SK-MEL-5 (cell line): ENCODE measurements at places on chromosomes 5 and 9.

DNA sequence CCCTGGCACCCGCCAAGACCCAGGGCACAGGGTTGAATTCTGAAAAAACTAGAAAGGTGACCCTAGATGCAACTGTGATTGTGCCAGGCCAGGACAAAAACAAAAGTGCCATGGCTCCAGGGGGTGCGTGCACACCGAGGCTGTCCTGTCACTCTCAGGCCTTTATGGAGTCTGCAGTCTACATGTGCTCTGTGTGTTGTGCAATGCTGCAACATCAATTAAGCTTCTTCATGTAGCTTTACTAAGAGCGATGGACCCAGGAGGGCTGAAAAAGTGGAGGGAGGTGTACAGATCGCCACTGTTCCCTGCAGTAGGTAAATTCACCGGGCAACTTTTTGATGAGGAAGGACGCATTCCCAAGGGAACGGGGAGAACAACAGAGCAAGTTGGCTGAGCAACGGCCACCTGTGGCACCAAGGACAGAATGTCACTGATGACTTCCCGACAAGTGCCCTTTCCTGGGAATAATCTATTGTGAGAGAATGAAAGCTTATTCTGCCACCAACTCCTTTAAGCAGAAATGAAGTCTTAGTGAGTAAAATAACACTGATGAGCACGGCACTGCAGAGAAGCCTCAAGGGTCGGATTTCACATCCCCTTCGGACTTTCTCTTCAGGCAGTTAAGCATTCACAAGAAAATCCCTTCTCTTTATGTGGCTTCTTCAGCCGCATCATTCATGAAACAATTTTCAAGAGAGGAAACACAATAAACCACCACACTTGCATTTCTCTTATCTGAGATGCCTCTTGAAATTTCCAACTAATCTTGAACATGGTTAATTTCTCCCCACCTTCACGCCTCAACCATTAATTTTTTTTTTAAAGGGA lies 149.6 kb downstream of the DROSHA start:
- DNase-seq: no peak

- DNase-seq: no peak
Observed at GRCh38 chr5:147396070-147396823, 113.6 kb downstream of the DPYSL3 start.

DNA sequence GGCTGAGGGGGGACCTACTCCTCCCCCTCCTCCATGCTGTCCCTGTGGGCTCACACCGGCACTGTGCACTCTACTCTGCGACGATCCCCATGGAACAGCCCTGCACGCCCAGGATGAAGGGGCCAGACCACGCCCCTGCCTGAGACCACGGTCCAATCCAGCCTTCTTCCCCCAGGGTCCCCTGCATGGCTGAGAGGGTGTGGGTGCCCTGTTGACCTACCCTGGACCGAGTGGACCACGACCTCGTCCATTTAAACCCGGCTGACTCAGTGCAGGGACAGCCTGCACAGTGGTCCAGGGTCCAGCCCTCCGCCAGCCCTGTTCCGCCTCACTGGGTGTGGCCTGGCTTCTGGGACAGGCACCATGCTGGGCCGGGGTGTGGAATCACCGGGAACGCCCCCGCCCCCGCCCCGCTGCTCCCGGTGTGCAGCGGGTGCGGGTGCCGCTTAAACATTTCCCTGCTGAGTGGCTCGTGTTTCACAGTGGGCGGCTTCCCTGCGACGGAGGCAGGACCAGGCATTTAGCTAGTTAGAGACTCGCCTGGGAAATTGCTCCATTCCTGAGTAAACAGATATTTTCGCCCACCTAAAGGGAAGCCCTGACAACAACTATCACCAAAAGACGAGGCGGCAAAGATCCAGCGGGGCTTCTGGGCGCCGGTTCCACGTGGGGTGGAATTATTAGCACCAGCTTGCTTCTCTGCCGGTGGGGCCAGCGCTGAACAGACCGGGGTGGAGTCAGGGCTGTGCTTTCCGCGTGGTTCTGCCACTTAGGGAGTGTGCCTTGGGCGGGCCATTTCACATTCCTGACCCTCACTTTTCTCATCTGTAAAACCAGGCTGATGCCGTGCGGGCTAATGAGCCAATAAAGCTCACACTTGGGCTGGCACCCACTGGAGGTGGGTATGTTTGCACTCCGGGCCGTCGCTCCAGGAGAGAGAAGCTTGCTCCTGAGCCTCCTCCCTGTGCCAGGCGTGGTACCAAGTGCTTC lies 22.6 kb downstream of the DBH start:
- DNase-seq: peak; percentile 11

DNA sequence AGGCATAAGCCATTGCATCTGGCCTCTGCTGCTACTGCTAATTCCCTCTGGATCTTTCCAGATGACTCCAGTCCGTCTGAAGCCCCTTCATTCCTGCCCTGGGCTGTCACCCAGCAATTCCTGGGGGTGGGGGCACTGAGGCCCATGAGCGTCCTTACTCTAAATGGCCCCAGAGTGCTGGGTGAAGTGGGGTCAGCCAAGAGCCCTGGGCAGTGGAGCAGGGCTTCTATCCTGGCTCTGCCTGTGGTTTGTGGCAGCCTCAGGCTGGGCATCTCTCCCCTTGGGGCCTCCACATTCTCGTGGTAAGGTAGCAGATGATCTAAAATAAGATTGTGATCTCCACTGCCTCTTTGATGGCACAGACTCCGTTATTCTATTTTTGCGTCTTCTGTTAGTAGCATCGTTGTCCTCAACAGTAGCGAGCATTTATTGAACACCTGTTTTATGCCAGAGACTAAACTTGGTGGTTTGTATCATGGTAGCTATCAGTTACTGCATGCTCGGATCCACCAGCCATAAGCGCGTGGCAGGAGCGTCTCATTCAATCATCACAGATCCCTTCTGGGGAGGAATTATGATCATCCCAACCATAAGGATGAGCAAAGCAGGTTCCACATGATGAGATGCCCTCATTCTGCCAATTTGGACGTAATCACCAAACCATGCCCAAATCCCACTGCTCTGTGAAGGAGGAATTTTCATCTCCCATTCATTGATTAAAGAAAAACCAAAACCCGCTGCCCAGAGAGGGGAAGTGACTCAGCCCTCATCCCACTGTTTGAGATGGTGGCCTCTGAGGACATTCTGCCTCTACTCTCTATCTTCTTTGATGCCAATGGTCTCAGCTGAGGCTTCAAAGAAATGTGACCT lies 21.9 kb upstream of the DUSP1 start:
- no peak for DNase-seq

DNA sequence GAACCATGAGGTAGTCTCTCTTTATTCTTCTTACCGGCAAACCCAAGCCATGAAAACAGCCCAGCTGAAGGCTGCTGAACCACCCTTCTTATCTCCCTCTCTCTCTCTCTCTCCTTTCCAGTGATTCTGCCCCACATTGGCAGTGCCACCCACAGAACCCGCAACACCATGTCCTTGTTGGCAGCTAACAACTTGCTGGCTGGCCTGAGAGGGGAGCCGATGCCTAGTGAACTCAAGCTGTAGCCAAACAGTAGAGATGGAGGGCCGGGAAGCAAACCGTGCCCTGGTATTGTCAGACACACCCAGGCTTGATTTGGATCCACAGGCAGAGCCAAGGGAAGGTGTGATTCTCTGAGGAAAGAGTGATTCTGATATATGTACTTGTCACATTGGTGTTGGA lies 14.0 kb downstream of the GRHPR start:
- no peak for DNase-seq

DNA sequence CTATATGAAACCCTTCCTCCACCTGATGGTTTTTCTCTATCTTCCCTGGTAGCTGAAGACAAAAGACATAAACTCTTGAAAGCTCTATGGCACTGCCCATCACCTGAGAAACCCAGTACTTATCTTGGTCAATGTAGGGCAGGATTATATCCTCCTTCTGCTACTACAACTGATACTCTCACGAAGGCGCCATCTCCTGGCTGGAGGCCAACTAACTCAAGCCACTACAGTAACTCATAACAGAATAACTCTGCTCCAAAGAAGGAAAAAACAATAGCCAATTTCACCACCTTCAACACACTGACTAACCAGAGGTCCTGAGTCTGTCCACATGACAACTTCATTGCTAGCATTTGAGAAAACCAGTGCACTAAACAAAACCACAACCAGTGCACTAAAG lies 409.2 kb downstream of the CETN3 start:
- DNase-seq: peak; percentile 22

GRCh38 chr5:89435347-89435746 lies 552.4 kb upstream of the MEF2C start:
- no peak for DNase-seq

- DNase-seq: no peak
Observed at GRCh38 chr5:104431981-104432380, 869.4 kb upstream of the NUDT12 start.

DNA sequence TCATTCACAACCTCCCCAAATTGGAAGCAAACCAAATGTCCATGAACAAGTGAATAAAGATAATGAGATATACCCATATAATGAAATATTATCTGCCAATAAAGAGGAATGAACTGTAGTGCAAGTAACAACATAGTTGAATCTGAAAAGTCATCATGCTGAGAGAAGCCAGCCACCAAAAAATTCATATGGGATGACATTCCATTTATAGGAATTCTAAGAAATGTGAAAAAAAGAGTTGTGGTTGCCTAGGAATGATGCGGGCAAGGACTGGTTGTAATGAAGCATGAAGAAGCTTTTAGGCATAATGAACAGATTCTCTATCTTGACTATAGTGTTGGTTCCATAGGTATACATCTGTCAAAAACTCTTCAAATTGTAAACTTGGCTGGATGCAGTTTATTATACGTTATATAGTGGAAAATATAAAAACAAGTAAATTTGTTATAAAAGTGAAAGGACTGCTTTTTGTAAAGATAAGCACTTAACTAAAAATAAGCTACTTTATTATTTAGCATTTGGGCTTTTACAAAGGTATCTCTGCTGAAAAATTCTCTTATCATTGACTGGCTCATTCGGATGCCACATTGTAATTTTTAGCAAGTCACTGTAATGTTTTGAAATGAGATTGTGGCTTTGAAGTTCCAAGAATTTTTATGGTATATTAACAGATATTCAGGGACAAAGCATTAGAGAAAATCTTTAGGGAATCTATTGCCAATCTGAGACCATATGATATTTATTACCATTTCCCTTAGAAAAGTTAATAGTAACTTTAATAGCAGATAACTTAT lies 21.2 kb upstream of the TTC23L start:
- no peak for DNase-seq

DNA sequence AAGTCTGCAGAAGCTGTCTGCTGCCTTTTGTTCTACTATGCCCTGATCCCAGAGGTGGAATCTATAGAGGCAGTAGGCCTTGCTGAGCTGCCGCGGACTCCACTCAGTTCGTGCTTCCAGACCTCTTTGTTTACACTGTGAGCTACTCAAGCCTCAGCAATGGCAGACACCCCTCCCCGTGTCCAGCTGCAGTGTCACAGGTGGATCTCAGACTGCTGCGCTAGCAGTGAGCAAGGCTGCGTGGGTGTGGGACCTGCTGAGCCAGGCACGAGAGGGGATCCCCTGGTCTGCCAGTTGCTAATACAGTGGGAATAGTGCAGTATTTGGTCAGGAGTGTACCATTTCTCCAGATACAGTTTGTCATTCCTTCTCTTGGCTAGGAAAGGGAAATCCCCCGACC lies 99.6 kb downstream of the SLCO4C1 start:
- DNase-seq: no peak

- no peak for DNase-seq
Observed at GRCh38 chr5:167943343-167943742, 348.1 kb upstream of the WWC1 start.

DNA sequence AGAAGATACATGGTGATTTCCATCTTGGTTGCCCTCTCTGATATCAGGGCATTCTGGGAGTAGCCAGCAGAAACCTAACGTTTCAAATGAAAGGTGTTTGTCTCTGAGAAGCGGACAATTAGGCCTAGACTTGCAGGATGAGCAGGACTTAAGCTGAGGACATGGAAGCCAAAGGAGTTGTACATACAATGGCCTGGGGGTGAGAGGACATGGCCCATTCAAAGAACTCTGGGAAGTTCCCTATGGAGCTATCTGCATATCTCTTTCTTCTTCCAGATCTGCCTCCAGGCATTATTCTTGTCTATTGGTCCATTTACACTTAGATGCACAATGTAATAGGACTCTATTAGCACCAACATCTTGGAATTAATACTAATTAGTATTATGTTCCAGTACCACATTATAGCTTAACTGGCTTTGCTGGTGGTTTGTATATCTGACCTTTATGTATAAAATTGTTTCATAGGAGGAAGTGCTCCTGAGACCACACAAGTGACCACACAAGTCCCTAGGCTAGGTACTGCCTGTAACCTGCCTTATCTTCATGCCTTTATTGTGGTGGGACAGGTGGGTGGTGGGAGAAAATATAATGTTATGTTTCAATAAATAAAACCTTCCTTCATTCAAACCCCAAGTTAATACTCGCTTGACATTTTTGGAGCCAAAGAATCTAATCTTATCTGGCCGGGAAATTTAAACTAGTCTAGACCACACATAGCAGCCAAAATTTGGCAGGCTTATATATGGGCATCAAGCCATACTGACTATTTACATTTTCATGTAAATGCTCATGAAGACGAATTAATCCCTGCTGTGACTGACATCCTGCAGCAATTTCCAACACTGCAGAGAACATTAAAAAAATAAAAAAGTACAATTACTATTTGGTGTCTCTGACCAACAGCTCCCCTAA lies 52.1 kb upstream of the EQTN start:
- no peak for DNase-seq

GRCh38 chr9:90629354-90629753 lies 13.3 kb downstream of the DIRAS2 start:
- no peak for DNase-seq

GRCh38 chr5:181188700-181189362 lies 16.2 kb downstream of the TRIM7 start:
- DNase-seq: peak; percentile 84

GRCh38 chr5:179180061-179180610 lies 120.0 kb downstream of the ZNF354C start:
- no peak for DNase-seq

GRCh38 chr9:130237076-130237475 lies 28.5 kb upstream of the HMCN2 start:
- no peak for DNase-seq

GRCh38 chr5:103224118-103224893 lies 34.3 kb upstream of the MACIR start:
- DNase-seq: peak; percentile 82

- DNase-seq: no peak
Observed at GRCh38 chr5:170773024-170773985, 10.2 kb upstream of the GABRP start.

DNA sequence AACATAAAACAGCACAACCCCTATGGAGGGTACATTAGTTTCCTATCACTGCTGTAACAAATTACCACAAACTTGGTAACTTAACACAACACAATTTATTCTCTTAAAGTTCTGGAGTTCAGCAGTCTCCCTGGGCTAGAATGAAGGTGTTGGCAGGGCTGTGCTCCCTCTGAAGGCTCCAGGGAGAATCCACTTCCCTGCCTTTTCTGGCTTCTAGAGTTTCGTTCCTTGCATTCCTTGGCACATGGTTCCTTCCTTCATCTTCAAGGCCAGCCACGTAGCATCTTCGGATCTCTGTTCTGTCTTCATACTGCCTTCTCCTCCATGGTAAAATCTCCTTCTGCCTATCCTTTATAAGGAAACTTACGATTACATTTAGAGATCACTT lies 25.0 kb upstream of the GSN start:
- DNase-seq: no peak
